ENCODE measurements at places on chromosomes 3 and 15.

- DNase-seq: no peak
Measured at GRCh38 chr3:175255698-175256097, 396.6 kb downstream of the NAALADL2 start.

DNA sequence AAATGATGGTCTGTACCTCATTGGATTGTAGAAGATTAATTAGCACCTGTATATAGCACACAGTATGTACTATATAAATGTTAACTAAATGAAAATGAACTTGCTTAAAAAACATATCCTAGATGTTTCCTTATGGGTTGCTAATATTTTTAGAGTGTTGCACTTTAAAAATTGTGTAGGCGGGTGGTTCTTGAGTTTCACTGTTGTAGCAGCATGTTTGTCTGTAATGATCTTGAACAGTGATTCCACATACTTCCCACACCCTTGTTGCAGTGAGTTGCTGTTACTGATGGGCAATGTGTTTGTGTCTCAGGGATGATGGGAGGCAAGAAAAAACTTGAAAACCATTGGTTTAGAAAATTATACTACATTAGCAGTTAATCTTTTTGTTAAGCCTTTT, 22.0 kb downstream of the USP3 start:
- DNase-seq: no peak

- DNase-seq: peak; percentile 64
Measured at GRCh38 chr3:32238453-32239306, at the start of gene CMTM8. Gene CMTM8, plus strand, starts transcription at chr3:32238680. Its CDS starts 293 bp downstream, at chr3:32238973.

- no peak for DNase-seq
Measured at GRCh38 chr3:102144063-102144462, 290.8 kb upstream of the ZPLD1 start.

- no peak for DNase-seq
Measured at GRCh38 chr15:66706225-66706732, 4.2 kb downstream of the SMAD6 start.

DNA sequence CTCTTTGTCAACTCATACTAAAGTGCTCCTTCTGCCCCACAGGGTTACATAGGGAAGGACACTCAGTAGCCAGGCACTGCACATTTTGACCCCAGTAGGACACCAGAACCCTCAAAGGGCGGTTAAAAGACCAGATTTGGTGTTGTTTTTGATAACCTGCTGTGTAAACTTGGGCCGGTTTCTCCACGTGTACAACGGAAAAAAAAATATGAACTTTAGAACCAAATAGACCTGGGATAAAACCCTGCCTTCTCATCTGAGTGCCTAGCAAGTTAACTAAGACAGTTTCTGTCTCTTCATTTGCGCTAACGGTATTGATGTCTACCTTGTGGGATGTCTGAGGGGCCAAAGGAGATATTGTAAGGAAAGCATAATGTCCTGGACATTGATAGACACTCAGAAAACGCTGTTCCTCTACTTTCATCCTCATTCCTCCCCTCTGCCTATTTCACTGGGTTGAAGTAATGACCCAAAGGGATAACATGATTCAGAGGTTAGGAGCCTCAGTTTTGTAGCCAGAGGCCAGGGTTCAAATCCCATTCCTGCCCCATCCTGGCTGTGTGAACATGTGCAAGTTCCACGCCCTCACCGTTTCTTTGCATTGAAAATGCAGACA, 155.9 kb upstream of the LPP start:
- no peak for DNase-seq

DNA sequence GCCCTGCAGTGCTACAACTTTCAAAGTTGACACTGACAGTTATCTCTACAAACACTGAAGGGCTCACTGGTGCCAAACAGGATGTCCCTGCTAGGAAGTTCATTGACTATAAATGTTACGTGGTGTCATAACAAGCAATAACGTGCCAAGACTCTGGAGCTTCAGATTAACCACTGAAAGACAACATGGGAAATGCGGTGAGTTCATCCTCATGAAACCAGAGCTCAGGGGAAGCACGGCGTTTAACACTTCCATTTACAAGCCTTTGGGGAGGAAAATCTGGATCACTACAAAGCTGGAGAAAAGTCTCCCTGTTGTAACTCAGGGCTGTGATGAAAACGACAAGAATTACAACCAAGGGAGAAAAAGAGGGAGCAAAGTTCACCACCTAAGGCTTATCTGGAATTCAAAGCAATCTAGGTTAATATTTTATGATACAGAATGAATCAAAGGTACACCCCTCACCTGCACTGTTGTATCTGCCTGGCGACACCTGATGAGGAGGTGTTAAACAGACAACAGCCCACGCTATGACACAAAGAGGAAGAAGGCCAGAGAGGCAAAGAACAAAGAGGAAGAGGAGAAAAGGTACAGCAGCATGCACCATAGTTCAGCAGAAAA, 27.0 kb downstream of the SHQ1 start:
- no peak for DNase-seq

GRCh38 chr15:74251131-74251811, 15.1 kb downstream of the CCDC33 start:
- no peak for DNase-seq

GRCh38 chr15:56608140-56608778, 125.0 kb downstream of the ZNF280D start:
- no peak for DNase-seq

DNA sequence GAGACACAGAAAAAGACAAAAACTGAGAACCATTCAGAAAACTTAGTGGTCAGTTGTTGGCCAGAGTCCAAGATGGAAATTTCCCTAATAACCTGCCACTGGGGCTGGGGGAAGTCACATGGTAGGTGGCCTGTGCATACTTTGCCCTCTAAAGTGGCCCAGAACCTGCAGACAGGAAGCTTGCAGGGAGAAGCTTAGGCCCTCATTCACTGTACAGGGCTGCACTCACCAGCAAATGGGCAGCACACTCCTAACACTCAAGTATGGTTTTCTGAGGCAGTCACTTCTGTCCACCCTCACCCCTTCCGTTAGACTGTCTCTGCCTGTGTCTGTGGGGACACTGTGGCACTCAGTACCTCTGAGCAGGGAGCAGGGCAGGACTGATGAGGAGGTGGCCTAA, 14.5 kb upstream of the RNU6-1 start:
- DNase-seq: no peak

DNA sequence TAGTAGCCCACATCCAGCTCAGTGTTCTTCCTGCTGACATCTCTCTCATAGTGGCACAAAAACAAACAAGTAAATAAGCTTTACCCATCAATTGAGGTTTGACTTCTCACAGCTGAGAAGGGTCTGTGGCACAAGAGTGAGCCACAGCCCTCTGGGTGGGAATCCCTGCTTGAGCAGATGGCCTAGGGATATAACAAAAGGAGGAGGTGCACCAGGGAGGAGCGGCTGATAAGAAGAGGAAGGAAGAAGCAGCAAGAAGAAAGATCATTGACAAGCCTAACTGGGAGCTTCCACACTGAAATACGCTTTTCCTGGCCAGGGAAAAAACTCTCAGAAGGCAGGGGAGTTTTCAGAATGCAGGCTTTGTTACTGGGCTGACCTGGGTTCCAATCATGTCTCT, 279.8 kb downstream of the UACA start:
- DNase-seq: no peak

- no peak for DNase-seq
Measured at GRCh38 chr3:58404396-58404795, 29.2 kb downstream of the PDHB start.

GRCh38 chr3:73228959-73229358, 167.5 kb downstream of the EBLN2 start:
- no peak for DNase-seq

GRCh38 chr15:98649472-98650416, 1.4 kb downstream of the IGF1R start:
- DNase-seq: peak; percentile 31

- no peak for DNase-seq
Measured at GRCh38 chr15:97140216-97140615, 809.7 kb downstream of the NR2F2 start.

GRCh38 chr3:64588380-64588779, 99.4 kb downstream of the ADAMTS9 start:
- no peak for DNase-seq

- DNase-seq: no peak
Measured at GRCh38 chr15:57887825-57888224, 177.7 kb downstream of the ALDH1A2 start.

DNA sequence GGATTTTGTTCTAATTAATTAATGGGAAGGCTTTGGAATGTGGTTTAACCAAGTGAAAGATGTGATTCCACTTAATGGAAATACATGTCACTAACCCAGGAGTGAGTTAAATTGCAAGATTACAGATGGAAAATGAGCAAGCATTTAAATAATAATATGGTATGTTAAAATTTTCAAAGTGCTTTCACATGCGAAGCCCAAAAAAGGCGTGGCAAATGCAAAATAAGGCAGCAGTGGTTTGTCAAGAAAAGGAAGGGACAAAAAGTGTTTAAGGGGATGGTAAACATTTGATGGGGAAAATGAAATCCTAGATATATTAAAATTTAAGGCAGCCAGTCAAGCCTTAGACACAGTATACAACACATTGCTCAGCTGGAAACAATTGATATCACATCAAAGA, 2.9 kb downstream of the TICRR start:
- no peak for DNase-seq

DNA sequence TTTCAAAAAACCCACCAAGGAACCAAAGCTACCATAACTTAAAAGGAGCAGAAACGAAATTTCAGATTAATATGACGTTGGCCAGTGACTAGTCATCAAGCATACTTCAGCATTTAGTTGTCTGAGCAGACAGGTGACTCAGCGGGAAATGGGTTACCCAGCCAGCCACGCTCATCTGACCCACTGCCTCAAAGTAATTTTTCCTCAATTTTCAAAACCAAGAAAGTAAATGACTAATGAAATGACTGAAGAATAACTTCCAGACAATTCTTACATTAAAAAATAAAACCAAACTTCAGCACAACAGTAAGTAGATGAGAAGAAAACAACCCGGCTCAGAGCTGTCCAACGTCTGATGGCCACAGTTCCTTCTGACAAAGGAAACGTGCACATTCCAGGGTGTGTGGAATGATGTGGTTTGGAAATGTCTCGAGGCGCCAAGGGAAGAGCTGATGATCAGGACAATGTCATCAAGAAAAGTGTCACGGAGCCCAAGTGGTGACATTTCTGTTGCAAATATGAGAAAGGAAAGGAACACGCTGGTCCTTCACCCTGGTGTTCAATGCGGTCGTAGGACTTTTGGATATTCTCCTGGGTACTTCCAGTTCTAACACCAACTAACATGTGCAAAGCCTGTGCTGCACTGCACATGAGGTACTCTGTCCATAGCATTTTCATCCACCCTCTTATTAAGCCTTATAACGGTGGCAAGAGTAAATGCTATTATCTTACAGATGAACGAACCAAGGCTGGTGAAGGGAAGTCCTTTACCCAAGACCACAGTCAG, 79.1 kb downstream of the FOXP1 start:
- no peak for DNase-seq

GRCh38 chr3:19573644-19574043, 360.4 kb downstream of the EFHB start:
- no peak for DNase-seq

DNA sequence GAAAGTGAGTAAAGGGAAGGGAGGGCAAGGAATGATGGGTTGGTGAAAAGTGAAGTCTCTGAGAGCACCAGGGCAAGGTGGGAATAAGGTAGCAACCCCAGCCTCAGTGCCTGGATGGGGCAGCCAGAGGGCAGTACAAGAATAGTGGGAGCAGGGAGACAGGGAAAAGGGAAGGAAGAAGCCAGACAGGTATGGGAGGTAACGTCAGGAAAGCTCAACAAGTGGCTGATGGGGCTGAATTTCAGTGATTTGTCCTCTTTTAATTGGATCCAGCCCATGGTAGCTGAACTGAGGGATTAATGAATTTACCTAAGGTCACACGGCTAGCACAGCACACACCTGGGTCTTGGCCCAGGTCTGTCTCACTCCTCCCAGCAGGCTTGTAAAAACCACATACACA, 12.6 kb downstream of the RORA start:
- DNase-seq: no peak

DNA sequence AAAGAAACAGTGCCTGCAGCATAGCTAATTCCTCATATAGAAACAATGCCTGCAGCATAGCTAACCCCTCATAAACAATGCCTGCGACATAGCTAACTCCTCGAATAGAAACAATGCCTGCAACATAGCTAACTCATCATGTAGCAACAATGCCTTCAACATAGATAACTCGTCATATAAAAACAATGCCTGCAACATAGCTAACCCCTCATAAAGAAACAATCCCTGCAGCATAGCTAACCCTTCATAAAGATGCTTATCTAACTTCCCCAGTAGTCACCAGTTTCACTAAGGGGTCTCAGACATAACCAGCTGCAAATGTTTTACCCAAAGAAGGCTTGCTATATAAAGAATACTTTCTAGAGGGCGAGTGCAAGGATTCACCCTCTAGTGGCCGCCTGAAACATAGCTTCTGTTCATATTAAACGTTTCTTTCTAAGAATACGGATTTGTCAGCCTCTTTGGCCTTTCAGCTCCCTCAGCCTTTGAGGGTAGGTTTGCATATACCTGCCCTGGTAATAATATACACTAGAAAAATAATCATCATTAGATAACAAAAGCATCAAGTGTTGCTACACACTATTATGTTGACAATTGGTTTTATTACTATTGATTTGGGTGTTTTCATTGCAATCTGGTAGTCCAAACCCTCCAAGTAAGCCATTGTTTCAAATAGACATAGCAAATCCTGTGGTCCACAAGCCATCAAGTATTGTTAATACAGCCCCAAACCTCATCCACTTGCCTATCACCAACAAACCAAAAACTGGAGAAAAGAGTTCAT, 44.4 kb upstream of the FAN1 start:
- no peak for DNase-seq

GRCh38 chr3:140655678-140656077, 22.2 kb upstream of the TRIM42 start:
- no peak for DNase-seq

GRCh38 chr3:2921903-2922302, 188.3 kb downstream of the IL5RA start:
- DNase-seq: no peak

DNA sequence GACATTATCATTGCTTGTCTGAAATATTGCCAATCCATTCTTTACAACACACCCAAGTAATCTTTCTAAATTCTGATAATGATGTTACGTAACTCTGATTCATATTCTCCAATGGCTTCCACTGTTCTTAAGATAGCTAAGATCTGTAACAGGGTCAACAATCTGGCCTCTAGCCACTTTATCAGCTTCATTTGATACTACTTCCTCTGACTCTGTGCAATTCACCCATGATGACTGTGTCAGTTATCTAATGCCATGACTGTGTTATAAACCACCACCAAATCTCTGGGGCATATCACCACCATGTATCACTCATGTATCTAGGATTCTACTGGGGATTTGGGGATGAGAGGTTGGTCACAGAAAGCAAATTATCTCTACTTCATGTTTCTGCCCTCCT, 44.0 kb downstream of the CD200 start:
- no peak for DNase-seq

DNA sequence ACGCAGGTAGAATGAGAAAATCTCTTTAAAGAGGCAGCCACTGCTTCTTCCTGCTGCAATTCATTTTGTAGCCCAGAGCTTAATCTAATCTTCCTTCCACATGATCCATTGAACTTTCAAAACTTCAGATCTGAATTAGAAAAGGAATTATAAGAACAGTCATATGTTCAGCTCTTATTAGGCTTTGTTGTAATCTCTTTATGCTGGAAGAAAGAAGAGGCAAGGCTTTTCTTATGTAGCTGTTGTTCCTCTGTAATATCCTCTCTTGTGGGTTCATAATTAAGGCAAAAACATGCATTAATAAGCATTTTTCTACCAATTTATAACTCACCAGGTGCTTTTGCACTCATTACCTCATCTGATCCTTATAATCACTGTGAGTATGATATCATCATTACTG, 634.9 kb upstream of the CFAP20DC start:
- DNase-seq: no peak

Measured in T-helper 2 cell (primary cell).